ENCODE measurements at places on chromosomes 3 and 15. TPM values are rescaled to one million over a fixed set of nuclear protein-coding genes. Genes with fewer than 3 reads are reported as not detected.

Gene THSD4
- 85.9 TPM for total RNA-seq

Gene MEGF11
- 6.2 TPM for total RNA-seq

Gene CPNE9
- total RNA-seq = 3.3 TPM

Gene GNB4
- total RNA-seq = 133 TPM

Gene STRA6
- 9.4 TPM for total RNA-seq

Gene TTBK2
- 64.4 TPM for total RNA-seq

Gene SIDT1
- 45.2 TPM for total RNA-seq

Gene HRH1
- total RNA-seq = 21.3 TPM

Gene TEX55
- not detected for total RNA-seq

Gene WWTR1
- total RNA-seq = 58.8 TPM

Gene GHSR
- 0.40 TPM for total RNA-seq

Gene DUOX2
- 0.11 TPM for total RNA-seq

Gene OSTN
- total RNA-seq = 0.59 TPM

Gene CYP1A2
- not detected for total RNA-seq

Gene CKMT1A
- total RNA-seq = 21.5 TPM

Gene RAF1
- total RNA-seq = 113 TPM

Gene RARRES1
- 10.2 TPM for total RNA-seq

Gene TF
- 333 TPM for total RNA-seq

Gene CHL1
- 372 TPM for total RNA-seq

Gene ADAMTS9
- total RNA-seq = 74.5 TPM

Gene TNIK
- 38.3 TPM for total RNA-seq

Gene EMC7
- 40.5 TPM for total RNA-seq

Gene LRRC34
- 13.1 TPM for total RNA-seq

Gene ROBO1
- total RNA-seq = 181 TPM

Gene ARL14
- total RNA-seq = not detected

Gene SOX14
- 0.30 TPM for total RNA-seq

Gene PTX3
- total RNA-seq = 5.6 TPM

Gene ARNT2
- 130 TPM for total RNA-seq

Gene ADGRG7
- not detected for total RNA-seq

Gene C3orf85
- not detected for total RNA-seq

Gene FHIT
- total RNA-seq = 6.9 TPM

Gene SEMA4B
- 12.5 TPM for total RNA-seq

Gene CADPS
- total RNA-seq = 79.7 TPM

Gene TLR9
- total RNA-seq = 0.11 TPM

Gene GOLGA8O
- total RNA-seq = 2.6 TPM

Gene ANKRD34C
- 0.28 TPM for total RNA-seq

Gene SENP8
- total RNA-seq = 6.4 TPM

Gene PLXNB1
- 37.6 TPM for total RNA-seq

All from spinal cord (tissue), 10 donors.